ENCODE measurements at places on chromosomes 7 and 10.

GRCh38 chr7:22346383-22347107 is 10.4 kb downstream of the RAPGEF5 start:
- no peak for DNase-seq

DNA sequence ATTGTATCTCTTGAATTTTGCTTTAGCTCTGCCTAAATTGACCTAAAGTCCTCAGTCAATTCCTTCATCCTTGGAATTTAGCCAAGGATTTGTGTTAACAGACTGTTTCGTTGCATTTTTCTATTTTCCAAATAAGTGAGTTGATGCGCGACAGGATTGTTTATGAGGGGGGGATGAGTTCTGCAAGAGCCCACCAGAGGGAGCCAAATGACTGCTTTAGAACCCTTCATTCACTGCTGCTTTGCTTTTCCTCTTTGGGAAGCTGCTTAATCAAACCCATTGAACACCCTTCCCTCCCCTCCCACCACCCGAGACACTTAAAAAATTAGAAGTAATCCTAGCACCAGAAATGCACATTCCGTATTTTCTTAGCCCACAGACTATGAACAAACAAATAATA is 33.7 kb upstream of the PTF1A start:
- no peak for DNase-seq

DNA sequence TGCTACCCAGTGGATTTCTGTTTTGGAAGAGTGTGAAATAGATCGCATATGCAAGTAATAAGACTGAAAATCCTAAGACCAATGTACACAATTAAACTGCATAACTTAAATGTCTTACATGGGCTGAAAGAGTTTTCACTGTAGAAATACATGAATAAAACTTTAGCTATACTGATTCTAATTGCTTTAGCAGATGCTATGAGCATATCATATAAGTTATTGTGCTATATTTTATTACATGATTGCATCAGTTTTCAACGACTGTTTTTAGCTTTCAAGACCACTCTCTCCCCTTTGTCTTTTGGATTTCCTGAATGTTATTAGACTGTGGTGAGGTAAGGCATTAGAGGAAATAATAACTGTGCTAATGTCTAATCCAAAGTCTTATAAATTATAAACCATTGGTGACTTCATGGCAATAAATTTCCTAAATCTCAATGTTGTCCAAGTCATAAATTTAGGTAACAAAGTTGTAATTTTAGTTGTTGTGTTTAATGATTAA is 124.5 kb downstream of the SEMA3A start:
- DNase-seq, result no peak

DNA sequence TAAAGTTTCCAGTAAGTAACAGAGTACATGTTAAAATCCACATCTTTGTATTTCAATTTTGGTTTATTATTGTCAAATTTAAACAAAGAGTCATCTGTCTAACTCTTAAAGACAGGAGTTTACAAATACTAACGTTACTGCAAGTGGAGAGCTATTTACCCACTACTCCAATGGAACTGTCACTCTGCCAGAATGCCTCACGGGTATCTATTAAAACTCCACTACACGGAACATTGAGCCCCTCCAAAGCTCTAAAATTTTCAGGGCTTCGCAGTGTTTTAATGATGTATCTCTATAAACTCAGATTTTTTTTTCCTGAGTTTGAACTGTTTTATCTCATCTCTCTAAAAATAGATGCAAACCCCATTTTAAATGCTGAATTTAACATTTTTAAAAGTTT is 388.7 kb upstream of the SEMA3A start:
- no peak for DNase-seq

DNA sequence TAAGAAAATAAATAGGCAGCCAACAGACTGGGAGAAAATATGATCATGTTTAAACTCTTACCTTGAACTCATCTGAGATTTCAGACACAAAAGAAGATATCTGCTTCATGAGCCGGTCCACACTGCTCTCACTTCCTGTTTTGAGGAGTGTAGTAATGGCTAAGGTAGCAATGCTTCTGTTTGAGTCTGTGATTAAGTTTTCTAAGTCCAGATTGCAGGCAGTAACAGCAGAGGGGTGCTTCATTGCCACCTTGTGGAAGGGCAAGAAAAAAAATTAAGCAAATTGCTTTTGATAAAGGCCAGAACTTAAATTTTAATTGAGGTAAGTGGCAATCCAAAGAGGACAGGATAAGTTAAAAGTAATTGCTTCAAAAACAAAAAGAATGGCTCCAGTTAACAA is 69.1 kb downstream of the MEST start:
- DNase-seq, result no peak

DNA sequence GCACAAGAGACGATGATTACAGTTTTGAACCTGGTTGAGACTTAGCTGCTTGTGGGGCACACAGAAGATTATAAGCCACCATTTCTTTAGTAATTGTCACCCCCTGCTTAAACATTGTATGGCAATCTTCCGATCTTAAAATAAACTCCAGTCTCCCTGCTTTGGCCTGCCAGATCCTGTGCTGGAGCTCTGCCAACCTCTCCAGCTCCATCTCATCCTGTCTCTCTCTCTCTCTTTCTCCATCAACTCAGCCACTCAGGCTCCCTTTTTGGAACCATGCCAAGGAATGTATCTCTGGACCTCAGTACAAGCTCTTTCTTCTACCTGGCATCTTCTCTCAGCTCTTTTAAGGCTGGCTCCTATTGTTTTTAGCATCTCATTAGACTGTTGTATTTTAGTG is 1053.2 kb downstream of the REEP3 start:
- DNase-seq, result no peak

DNA sequence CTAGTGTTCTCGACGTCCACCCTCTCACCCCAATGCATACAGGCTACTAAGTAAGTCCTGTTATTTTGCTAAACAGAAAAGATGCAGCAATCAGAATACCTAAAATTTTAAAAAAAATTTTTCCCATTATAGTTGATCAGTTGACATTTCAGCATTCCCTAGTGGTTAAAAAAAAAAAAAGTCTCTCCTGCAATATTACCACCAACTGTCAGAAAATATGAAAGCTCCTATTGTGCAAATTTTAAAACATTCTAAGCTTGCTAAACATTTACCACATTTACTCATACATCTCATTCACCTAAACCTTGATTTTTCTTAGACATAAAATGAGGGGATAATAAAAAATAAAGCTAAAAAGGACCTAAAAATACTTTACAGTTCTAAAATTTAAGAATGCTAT is 165.6 kb downstream of the AVL9 start:
- DNase-seq, result no peak

- no peak for DNase-seq
Measured at GRCh38 chr10:112949875-112950507, at the start of gene TCF7L2. TCF7L2 (plus strand) TSS chr10:112950247; CDS start chr10:112950757, 510 bp downstream.

- no peak for DNase-seq
Measured at GRCh38 chr10:104089621-104090020, 3.9 kb upstream of the COL17A1 start.

DNA sequence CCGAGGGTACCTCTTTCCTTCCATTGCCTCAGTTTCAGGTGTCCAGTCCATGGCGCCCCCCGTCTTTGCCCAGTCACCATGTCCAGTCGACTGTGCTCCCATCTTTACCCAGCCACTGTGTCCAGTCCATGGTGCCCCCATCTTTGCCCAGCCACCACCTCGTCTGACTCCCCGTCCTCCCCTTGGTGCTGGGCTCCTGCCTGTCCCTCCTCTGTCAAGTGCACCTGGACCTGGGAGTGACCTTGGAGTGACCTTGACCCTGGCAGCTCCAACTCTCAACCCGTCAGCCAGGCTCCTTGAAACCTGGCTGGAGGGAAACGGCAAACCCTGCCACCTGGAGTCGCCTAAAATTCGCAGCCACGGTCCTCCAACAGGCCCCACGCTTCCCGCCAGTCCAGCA is 180.2 kb downstream of the ADARB2 start:
- no peak for DNase-seq

Measured in stimulated activated CD4-positive, alpha-beta T cell treated with anti-CD3 and anti-CD28 coated beads, Interleukin-1b, Interleukin-23, amount 100 ng/mL, for 24 hours (primary cell).